ENCODE measurements at places on chromosomes 2 and 18.
A peak's percentile ranks its signal among the peaks of the same experiment; 100 is the strongest.

- DNase-seq = no peak
Observed at GRCh38 chr18:2906704-2907549, 60.1 kb downstream of the EMILIN2 start.

GRCh38 chr2:3280683-3281520 lies 96.7 kb downstream of the EIPR1 start:
- DNase-seq = no peak

GRCh38 chr2:141942006-141942789 lies 188.6 kb downstream of the LRP1B start:
- no peak for DNase-seq

DNA sequence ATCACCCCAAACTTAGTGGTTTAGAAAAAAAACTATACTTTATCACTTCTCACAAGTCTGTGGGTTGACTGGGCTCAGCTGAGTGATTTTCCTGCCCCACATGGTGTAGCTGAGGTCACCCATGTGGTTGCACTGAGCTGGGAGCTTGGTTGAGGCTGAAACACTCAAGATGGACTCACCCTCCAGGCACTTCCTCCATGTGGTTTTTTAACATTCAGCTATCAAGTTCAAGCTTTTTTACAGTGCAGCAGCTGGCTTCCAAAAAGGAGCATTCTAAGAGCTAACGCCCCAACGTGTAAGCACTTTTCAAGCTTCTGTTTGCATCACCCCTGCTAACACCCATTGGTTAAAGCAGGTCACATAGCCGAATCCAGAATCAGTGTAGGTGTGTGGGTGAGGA lies 105.9 kb upstream of the CREB1 start:
- peak; percentile 90 for DNase-seq

- DNase-seq = no peak
Observed at GRCh38 chr18:45518311-45519155, 96.7 kb upstream of the SLC14A2 start.

Measured in kidney epithelial cell (primary cell).